Astrocyte of the spinal cord (primary cell): ENCODE measurements at places on chromosomes 7 and 10.
A peak's percentile ranks its signal among the peaks of the same experiment; 100 is the strongest.

GRCh38 chr10:117617659-117618058 is 75.1 kb downstream of the EMX2 start:
- DNase-seq: no peak

DNA sequence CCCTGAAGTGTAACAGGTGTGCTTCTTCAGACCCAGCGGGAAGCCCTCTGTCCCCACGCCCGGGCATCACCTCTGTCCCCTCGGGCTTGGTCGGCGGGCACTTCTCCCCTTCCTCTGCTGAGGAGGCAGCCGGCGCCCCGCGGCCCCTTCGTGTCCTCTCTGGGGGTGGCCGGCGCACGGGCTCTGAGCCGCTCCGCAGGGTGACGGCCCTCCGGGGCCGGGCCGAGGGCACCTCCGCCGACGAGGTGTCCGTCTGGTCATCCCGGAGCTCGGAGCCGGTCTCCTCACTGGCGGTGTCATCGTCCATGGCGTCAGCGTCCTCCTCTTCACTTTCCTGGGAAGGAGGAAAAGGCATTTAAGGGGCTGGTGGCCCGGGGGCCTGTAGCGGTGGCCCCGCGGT is 239.0 kb downstream of the SFMBT2 start:
- DNase-seq: no peak

DNA sequence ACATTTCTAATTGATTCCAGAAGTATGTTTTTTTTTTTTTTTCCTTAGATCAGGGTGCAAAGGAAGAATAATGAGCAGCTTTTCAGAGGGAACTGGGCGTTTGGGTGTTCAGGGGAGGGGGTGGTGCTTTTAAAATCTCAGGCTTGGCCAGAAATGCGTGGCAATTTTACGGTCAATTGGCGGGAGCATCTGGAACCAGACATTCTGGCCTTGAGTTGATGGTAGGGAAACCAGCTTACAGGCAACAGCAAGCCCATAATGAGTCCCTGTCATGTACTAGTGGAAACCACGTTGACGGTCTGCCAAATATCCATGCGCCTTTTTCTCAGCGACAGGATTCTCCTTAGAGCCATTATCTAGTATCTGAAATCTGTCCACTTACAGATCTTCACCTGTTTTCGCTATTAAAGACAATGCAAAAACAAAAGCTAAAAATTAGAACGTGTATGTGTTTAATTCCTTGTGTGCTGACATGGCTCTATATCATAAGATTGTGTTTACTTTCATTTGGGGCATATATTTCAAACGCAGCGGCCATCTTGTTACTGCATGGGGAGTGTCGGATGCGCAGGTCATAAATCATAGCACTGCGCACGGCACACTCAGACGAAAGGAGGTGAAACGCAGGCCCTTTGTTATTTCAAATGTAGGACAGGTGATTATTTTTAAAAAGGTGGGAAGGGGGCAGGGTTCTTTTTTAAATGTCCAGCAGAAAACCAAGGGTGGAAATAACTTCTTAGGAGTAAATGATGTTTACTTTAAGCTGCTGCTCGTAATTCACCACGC is 209.2 kb downstream of the AGMO start:
- DNase-seq: no peak

DNA sequence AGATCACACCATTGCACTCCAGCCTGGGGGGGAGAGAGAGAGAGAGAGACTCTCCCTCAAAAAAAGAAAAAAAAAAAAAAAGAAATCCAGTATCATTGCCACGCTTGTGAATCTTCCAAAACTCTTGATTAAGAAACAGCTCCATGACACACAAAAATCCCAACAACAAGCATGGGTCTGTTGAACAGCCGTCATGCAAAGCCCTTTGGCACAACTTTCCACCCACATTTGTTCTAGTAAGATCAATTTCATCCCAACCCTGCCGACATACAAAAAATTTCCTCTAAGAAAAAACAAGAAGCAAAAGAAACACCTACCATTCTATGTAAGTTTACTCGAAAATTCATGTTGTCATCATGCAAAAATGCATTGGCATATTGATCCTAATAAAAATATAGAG is 62.8 kb downstream of the ARMH3 start:
- no peak for DNase-seq

- no peak for DNase-seq
These were observed 584 bp upstream of the GARS1 start for GRCh38 chr7:30594048-30594539.

- DNase-seq: no peak
These were observed 18.8 kb downstream of the MMD2 start for GRCh38 chr7:4939971-4940728.

DNA sequence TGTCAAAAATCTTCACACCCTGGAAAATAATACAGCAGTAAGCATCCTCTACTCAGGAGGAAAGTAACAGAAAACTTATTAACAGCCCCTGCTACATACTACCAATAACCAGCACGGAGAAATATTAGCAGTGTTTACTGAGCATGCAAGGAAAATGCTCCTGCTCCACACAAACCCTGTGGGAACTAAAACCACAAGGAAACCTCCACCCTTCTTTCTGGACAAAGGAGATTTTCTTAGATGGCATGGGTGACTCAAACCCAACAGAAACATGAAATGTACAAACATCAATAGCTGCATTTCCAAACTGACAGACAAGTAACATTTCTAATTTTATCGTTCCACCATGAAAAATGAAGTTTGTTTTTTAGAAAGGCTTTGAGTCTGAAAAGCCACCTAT is 113.4 kb downstream of the VPS41 start:
- no peak for DNase-seq

- DNase-seq: no peak
These were observed 9.7 kb upstream of the MPP7 start for GRCh38 chr10:28312572-28312971.

DNA sequence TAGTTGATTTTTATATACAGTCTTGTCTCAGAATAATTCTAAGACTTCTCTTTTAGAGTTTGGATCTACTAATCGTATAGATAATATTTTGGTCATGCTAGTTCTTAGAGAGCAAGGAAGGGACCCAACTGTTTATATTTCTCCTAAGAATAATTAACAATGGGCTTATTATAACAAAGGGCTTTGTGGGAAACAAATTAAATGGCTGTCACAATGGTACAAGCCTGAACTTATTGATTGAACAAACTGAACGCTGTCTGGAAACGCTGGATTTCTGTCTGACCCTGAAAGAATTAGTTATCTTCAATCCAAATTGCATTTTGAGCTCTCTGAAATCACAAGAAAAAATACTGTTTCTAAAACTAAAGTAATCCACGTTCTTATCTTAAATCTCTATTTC is 56.8 kb downstream of the CSTF2T start:
- no peak for DNase-seq

DNA sequence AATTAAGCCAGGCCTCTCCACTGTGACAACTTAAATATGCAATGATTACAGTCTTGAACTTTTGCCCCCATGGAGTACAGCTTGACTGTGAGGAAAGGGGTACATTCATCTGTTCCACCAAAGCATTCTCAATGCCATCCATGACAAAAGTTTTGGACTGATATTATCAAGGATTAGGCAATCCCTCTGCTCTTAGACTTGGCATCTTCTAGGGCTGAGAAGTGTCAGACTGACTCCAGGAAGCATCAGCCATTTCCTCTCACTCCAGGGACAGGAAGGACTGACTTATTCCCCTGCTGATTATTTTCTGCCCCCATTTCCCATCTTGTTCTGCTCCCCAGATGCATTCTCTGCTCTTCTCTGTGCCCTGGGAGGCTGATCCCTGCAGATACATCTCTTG is 69.7 kb downstream of the ZNF365 start:
- DNase-seq: no peak

GRCh38 chr10:79505829-79506228 is 6.5 kb upstream of the EIF5AL1 start:
- no peak for DNase-seq

DNA sequence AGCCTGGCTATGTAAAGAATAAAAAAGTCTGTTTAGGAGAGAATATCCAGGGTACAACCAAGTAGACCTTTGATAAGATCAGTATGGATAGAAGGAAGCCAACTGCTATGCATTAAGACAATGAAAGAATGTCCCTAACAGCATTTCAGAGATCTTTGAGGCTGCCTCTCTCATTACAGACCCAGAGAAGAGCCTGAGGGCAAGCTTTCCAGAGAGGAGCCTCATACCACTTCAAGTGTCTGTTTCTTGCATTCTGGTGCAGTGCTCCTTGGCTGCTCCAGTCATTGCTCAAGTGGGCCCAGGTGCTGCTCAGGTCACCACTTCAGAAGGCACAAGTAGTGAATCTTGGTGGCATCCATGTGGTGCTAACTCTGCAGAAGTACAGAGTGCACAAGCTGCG is 514.0 kb downstream of the PLXDC2 start:
- no peak for DNase-seq

DNA sequence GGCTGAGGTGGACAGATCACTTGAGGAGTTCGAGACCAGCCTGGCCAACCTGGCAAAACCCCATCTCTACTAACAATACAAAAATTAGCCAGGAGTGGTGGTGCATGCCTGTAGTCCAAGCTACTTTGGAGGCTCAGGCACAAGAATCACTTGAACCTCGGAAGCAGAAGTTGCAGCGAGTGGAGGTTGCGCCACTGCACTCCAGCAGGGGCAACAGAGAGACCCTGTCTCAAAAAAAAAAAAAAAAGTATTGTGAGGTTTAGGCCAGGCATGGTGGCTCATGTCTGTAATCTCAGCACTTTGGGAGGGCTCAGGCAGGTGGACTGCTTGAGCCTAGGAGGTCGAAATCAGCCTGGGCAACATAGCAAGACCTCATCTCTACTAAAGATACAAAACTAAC is 16.0 kb downstream of the TET1 start:
- DNase-seq: no peak

DNA sequence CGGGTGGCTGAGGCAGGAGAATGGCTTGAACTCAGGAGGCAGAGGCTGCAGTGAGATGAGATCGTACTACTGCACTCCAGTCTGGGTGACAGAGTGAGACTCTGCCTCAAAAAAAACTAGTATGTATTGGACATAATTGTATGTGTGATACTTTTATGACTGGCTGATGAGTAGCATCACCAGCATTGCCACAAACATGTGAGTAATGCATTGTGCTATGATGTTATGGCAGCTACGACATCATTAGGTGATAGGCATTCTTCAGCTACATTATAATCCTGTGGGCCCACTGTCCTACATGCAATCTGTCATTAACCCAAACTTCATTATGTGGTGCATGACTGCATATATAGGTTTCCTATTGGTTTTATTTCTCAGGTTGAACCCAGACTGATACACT is 352.4 kb downstream of the GALNT17 start:
- no peak for DNase-seq

- DNase-seq: peak; percentile 5
These were observed 133.1 kb downstream of the TFPI2 start for GRCh38 chr7:93757426-93757825.

DNA sequence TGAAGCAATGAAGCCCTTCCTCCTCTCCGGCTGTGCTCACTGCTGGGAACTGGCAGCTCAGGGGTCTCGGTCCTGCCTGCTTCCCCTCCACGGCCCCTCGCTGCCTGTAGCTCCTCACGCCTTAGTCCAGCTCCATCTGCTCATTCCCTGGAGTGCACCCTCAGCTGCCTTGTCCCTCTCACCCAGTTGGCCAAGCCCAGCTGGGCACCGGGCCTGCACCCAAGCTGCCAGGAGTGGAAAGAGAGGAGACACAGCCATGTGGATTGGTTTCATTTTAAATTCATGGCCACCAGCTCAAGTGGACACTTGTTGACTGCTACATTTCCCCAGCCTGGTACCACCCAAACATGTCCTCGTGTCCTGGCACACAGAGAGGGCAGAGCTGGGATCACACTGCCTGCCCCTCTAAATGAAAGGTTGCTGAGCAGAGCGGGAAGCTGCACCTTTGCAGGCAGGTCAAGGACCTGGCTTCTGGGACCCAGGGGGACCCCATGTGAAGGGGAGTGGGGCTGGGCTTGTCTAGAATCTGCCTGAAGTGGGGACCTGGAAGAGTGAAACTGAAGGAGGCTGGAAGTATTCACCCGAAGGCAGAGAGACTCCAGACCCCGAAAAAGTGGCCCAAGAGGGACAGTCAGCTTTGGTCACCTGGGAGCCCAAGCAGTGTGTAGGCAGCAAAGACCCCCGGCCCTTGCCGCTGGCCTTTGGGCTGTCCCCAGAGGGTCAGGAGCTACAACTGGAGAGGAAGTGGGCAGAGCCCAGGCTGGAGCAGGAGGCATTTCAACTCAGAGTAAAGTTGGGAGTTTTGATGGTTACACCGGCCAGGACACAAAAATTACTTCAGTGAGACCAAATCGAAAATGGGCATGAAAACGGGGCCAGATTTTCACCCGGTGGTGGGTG is 15.0 kb upstream of the BNIP3 start:
- no peak for DNase-seq

- peak; percentile 26 for DNase-seq
These were observed 32.9 kb upstream of the CCDC71L start for GRCh38 chr7:106693677-106694353.

DNA sequence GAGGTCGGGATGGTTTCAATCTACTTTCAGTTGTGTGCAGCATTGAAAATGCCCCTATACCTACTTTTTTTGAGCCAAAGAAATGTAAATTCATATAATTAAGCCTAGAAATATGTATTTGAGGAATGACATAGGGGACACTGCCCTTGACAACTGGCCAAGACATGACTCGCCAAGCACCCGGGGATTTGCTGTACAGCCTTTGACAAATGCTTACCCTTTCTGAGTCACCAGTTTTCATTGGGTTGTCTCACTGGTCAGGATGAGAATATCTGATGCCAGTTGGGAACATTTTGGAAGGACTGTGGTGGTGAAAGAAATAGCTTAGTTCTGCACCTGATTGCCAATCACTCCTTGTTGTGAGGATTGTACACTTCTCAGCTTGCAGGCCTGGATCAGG is 166.8 kb upstream of the HABP2 start:
- DNase-seq: no peak

GRCh38 chr7:91656541-91657482 is 223.7 kb downstream of the MTERF1 start:
- peak; percentile 25 for DNase-seq

GRCh38 chr10:8979976-8980375 is 925.5 kb downstream of the GATA3 start:
- no peak for DNase-seq

- no peak for DNase-seq
These were observed 540.5 kb downstream of the SORCS3 start for GRCh38 chr10:105181626-105182025.

- DNase-seq: no peak
These were observed 49.5 kb upstream of the ZNF138 start for GRCh38 chr7:64744680-64745079.

DNA sequence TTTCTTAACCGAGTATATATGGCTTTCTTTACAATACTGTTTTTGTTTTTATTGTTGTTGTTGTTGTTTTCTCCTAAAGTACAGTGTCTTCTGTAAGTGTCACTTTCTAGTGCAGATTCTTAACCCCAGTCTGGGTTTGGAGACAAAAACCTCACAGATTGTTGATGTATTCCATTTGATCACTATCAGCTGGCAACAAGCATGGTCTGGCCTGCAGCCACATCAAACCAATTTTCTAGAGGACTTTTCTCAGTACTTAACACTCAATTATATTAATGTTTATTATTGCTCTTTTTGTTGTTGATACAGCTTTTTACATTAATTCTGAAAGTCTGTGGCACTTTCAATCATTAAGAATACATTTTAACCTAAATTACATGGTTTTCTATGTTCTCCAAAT is 17.1 kb downstream of the LRRN3 start:
- DNase-seq: no peak
